NCI-H1092 treated with DMSO at 0.1 percent for 48 hours (cell line): ENCODE measurements at places on chromosomes 2 and 18.

DNA sequence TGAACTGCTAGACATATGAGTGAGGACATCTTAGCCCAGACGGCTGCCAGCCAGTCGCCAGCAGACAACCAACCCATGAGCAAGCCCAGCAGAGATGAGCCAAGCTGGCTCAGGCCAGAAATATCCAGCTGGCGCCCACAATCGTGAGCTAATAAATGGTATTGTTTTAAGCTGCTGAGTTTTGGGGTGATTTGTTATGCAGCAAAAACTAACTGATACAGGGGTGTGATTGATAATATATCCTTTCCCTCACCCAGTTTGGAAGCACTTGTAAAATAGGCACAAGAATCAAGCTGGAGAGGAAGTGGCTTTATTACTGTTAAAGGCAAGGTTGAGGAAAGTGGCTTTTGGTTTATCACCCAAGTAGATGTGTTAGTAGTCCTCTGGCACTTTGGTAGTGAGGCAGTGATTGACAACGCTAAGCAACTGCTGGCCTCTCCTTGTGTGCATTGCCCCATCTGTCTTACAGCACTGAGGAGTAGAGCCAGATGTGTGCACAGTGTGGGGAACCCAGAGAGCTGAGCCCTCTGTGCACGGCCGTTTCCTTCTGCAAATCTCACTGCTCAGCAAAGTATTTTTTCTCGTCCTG lies 110.1 kb downstream of the MYO1B start:
- DNase-seq, result no peak

- DNase-seq, result no peak
Measured at GRCh38 chr2:19462256-19462645, 103.8 kb upstream of the OSR1 start.

DNA sequence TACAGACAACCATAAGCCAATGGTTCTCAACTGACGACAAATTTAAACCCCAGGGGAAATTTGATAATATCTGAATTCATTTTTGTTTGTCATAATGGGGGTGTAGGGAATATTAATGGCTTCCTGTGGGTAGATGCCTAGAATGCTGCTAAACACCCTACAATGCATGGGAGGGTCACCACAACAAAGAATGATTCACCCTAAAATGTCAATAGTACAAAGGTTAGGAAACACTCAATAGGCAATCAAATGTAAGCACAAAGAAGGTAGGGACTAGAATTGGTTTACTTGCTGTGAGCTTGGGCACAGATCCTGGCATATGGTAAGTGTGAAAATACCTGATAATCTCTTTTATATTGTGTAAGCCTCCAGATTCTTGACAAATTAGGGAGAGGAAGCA lies 20.1 kb upstream of the FANCL start:
- DNase-seq, result no peak

GRCh38 chr2:217314021-217314460 lies 454.2 kb upstream of the TNP1 start:
- DNase-seq, result peak; percentile 5

- DNase-seq, result no peak
Measured at GRCh38 chr2:12333293-12333692, 383.4 kb upstream of the TRIB2 start.

DNA sequence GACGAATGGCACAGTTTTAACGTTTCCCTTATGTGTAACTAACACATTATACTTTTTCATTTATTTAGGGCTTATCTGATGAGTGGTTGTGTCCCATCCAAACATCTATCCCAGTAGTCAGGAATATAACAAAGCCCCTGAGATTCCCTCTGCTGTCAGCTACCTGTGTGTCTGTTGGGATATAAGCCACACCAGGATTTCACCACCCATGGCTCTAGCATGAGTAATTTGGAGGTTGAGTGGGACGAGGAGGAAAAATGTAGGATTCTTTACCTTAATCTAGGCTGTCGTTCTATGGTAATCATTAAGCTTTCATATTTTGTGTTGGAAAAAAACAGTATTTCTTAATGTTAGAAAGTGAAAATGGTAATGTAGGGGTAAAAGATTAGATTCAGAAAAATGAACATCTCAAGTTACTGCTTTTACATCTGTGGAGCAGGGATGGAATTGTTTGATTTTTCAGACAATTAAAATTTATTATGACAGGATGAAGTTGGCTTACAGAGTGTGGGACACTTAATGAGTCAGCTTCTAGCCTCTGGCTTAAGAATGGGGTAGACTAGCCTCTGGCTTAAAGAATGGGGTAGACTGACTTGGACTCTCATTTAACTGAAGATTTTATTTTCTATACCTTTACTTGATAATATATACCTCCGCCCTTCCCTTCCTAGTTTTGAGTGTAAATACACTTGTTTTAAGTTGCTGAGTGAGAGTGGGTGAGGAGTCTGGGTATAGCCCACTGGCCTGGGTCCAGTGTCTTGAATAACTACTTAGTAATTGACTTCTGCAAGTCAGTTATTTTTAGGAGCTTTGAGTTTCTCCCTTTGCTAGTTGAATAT lies 88.5 kb upstream of the RANBP2 start:
- no peak for DNase-seq

GRCh38 chr2:210198326-210198725 lies 26.9 kb downstream of the ACADL start:
- DNase-seq, result no peak

- DNase-seq, result no peak
Measured at GRCh38 chr2:234955971-234956509, 4.2 kb downstream of the SH3BP4 start.

DNA sequence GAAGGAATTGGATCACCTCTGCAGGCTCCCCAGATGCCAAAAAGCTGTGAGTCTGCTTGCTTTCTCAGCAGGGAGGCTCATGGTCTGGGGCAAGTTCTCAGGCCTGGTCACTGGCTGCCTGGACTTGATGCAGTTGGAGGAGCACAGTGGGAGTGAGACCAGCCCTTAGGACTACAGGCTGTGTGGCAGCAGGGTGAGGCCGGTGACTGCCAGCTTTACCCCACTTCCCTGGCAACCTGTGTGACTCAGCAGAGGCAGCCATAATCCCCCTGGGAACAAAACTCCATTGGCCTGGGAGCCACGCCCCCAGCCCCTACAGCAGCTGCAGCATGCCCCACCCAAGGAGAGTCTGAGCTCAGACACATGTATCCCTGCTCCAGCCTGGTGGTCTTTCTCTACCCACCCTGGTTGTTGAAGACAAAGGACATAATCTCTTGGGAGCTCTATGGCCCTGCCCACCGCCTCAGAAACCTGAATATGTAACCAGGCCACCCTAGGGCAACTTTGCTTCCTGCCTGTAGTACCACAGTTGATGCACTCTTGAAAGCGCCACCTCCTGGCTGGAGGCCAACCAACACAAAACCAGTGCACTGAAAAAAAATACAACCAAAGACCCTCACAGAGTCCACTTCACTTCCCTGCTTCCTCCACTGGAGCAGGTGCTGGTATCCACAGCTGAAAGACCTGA lies 106.8 kb upstream of the SPATS2L start:
- no peak for DNase-seq

DNA sequence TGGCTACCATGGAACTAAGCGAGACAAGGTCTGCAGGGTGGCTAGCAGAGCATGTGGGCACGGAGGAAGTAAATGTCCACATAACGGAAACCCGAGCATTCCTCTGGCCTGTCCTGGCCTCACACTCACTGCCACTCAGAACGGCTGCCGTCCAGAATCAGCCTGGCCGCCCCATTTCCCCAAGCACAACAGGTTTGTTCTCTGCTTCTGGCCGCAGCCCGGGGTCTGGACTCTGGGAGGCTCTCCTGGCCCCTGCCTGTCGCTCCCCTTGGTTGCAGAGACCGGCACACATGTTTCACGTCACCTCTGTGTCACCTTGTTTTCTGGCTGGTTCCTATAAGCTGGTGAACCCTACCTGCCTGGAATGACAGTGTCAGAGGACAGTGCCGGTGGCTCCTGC lies 69.3 kb downstream of the GLI2 start:
- no peak for DNase-seq

DNA sequence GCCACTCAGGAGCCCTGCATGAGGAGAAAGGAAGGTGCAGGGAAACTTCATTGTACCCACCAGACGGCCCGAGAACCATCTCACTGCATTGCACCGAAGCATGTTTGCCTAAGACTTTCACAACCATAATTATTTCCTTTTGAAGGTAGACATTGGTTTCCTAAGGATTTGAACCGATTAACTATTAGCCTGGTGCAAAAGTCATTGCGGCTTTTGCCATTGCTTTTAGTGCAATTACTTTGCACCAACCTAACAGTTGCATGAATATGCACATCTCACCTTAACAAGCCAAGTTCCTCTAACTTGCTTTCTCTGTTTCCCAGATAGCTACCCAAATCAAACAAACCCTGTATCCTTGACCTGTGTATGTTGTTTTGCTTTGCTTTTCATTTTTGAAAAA lies 516.3 kb upstream of the ID2 start:
- DNase-seq, result no peak

DNA sequence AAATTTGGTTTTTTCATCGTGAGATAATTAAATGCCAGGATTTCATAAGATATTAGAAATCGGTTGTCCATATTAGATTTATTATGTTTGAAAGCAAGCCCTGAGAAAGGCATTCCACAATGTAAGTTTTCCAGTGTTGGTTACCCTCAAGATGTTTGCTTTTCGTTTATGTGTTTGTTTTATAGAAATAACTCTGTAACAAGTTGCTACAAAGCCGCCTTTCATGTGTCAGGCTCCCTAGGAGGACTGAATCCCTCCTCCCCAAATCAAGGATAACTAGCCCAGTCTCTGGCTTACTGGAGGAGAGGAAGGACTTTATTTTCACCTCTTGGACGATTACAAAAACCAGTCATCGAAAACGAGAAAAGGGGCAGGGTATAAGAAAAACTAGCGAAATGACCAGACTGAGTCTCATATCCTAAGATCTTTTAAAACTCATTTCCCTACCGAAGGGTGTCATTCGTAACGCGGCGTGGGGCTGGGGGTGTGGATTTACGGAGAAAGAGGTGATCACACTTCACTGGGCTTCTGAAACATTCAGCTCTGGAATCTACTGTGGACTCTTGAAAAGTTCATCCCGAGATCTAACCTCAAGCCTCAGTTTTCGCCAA lies 1.0 kb upstream of the PEX13 start:
- no peak for DNase-seq

- peak; percentile 75 for DNase-seq
Measured at GRCh38 chr2:111185361-111186022, 64.8 kb downstream of the BCL2L11 start.

DNA sequence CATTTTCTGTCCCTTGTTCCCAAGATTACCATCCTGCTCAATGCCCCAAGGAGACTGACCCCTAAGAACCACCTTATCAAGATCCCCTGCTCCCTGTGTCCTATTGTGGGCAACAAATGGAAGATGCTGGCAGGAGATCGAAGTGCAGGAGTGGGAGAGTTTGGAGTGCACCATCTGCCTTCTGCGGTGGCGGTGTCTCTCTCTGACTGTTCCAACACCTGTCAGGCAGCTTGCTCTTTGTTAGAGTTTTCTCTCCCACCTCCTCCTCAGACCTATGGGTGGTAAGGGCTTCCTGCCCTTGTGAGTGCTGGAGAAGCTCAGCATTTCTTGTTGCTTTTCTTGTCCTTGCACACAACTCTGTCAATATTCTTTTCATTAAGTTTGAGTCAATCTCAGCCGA lies 64.1 kb upstream of the SPHKAP start:
- no peak for DNase-seq

DNA sequence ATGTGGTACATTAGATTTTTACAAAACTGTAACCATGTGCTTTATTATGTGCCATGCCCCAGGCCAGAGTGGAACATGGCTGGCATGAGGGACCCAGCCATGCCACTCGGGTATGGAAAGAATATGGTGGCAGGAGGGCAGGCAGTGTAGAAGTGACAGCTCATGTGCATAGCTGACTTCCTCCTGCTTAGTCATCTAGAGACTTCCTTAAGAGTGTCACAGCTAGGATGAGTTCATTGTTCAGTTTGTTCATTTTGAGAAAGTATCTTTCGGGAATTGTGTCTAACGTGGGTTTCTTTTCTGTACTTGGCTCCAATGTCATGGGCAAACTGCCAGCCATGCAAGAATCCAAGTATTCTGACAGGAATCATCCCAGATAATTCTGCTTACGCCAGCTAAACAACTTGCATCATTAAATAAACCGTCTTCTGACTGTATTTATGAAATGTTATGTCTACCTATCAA lies 94.3 kb upstream of the ITGB6 start:
- no peak for DNase-seq

- no peak for DNase-seq
Measured at GRCh38 chr18:22753130-22753831, 179.8 kb upstream of the RBBP8 start.

GRCh38 chr18:58754544-58755068 lies 83.3 kb downstream of the MALT1 start:
- DNase-seq, result no peak
